NCI-H1694 treated with DMSO at 0.1 percent for 48 hours (cell line): ENCODE measurements at places on chromosomes 3 and 15.

DNA sequence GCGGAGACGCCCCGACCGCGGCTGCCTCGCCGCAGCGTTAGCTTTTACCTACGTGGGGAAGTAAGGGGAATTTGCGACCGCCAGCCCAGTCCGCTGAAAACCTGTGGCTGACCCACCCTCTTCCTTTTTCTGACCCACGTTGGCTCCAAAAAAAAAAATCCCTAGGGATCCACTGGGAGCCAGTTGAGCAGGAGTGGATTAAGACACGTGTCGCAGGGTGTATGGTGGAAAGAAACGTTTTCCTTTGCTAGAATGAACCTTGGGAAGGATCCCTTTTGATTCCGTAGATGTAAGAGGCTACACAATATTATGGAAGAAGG lies 575 bp upstream of the PCYT1A start:
- no peak for DNase-seq

DNA sequence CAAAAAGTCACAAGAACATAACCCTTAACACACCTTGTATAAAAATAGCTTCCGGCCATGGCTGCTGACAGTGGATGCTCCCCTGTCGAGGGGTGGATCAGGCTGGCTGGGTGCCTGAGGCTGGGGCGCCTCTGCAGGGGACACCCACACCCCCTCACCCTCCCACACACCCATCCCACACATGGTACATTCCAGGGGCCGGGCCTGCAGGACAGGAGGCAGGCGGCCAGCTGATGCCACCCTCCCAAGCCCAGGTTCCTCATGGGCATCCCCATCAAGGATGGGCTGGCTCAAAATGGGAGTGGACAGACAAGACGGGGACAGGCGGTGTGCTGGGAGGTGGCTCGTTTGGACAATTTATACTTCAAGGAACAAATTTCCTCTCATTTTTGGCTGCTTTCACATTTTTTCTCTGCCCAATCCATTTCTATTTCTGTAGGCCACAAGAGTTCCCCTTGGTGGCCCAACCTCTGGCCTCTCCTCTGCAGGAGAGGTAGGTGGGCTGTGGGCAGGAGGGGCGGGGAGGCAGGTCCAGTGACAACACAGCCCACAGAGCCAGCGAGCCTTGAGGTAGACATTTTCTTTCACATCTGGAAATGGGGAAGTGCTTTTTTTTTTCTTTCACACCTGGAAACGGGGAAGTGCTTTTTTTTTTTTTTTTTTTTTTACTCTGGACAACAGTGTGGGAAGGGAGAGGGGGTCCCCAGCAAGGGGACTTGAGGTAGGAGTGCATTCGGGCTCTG lies 23.3 kb downstream of the RNU5B-1 start:
- DNase-seq: no peak

DNA sequence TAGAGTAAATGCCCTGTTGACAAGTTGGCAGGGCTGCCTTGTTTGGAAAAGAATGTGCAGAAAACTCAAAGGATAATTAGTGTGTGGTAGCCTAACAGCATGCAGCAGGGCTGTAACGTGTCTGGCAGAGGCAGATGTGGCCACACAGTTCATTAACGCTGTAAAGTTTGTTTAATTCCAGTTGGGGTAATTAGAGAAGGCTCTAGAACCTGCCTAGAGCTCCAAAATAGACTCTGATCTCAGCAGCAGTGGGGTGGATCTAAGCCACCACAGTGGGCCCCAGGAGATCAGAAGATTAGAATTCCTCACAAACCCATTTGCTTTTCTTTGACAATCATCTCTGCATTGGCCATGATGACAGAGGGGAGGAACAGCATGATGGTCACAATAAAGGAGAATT lies 65.1 kb upstream of the LEKR1 start:
- peak; percentile 88 for DNase-seq

- DNase-seq: no peak
Measured at GRCh38 chr15:66359740-66360139, 3.3 kb upstream of the TIPIN start.

DNA sequence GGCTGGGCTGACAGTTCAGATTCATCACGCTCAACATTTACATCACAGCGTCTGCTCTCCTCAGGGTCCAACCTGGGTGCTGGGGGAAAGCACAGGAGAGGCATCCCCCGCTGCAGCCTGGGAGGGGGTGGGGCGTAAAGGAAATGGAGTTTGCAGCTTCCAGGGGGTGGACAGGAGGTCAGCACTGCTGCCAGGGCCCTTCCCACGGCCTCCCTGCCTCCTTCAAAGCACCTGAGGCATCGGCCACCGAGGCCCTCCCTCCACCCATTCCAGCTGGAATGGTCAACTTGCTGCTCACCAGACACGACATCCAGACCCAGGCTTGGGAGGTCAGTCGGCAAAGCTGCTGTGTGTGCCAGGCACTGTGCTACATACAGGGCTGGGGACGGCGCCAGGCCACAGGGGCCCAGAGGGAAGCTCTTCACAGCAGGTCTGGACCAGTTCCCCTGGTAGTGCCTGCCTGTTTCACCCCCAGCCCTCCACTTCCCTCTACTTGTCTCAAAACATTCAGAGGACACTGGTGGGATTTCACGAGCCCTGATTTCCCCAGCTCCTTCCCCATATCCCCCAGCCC lies 120.7 kb downstream of the ANP32A start:
- DNase-seq: no peak

DNA sequence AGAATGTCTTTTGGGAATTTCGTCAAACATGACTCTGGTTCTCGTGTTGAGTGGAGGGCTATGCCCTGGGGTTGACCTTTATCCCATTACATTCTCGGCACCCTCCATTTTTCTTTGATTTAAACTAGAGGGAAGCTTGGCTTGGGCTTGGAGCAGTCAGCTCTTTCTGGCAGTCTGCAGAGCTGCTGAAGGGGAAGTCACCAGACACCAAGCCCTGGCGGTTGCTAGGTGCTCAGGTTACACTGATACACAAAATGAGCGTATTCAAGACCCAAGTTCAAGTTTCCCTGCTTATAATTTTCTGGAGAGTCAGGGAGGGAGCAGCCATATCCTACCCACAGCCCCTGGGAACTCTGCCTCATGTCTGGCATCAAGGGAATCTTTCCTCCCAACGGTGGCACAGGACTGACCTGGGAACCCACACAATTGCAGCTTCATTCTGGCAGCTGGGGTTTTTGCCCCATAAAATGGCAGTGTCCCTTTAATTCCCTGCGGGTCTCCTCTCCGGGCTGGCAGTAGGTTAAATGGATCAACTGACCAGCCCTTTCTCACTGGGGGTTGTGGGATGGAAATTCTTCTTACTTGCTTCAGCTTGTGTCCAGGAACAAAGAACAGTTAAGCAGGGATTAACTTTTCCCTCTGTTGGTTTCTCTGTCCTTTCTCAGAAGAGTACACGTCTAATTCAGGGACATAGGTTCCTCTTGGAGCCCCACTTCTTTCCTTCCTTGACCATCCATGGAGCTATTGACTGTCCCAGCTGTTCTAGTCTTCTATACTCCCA lies 110.0 kb upstream of the DLG1 start:
- DNase-seq: no peak

GRCh38 chr3:46946856-46947545 lies 29.5 kb downstream of the CCDC12 start:
- DNase-seq: no peak

- no peak for DNase-seq
Measured at GRCh38 chr3:151012753-151013152, 40.2 kb upstream of the CLRN1 start.

DNA sequence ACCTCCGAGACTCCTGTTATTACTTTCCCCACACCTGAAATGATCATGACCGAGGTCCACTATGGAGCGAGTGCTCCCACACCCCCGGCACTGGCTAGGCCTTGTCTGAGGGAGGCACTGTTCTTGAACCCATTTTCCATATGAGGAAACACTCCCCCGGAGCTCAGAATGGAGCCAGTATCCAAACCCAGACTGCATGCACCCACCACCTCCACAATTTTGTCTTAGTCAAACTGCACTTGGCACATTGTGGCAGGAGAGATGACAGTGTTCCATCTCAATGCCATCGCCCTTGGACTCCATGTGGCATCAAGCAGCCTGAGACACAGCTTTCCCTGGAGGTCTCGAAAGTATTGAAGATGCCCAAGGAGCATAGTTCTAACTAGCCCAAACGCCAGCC lies 154.1 kb downstream of the NUP210 start:
- no peak for DNase-seq

DNA sequence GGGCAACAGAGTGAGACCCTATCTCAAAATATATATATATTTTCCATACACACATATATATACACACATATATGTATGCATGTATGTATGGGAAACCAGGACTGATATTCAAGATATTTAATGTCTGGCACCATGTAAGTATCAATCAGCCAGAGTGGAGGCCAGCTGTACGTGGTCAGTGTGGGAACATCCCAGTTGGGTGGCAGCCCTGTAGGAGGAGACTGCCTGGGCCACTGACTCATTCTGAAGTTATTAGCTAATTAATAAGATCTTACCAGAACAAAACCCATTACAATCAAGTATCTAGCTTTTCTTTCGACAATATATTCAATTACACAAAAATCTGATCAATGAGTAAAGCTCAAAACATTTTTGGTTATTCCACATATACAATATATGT lies 85.1 kb upstream of the OCA2 start:
- no peak for DNase-seq

DNA sequence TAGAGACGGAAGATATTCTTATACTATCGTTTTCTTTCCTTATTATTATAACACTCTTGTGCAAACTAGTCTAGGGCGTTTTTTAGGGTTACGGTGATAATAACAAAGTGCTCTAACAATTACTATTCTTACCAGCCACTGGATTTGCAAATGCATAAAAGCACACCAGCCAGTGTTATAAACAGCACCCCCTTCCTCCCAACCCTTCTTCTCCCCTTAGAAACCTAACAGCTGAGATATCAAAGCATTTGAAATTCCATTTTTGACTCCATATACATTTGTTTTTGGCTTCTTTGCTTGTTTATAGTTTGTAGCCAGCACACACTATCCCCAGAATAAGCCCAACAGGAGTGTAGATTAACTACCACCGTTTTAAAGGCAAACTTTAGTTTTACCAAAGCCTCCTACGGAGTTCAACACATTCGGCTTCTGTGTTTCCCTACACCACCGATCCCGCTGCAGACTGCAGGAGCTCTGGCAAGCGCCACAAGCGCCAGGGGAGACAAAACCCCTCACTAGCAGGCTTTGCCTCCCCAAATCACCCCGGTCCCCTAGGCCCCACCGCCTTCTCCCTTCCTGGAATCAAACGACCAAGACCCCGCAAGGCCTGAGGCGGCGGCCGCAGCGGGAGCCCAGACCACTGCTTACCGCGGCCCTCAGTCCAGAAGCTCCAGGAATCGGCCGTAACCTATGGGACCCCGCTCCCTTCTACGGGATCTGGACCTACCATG lies 461 bp downstream of the COPB2 start:
- no peak for DNase-seq

- DNase-seq: no peak
Measured at GRCh38 chr3:55246033-55246432, 241.1 kb downstream of the WNT5A start.

GRCh38 chr3:140532793-140533330 lies 145.0 kb upstream of the TRIM42 start:
- DNase-seq: no peak

GRCh38 chr3:66991459-66991858 lies 6.6 kb upstream of the KBTBD8 start:
- DNase-seq: no peak

DNA sequence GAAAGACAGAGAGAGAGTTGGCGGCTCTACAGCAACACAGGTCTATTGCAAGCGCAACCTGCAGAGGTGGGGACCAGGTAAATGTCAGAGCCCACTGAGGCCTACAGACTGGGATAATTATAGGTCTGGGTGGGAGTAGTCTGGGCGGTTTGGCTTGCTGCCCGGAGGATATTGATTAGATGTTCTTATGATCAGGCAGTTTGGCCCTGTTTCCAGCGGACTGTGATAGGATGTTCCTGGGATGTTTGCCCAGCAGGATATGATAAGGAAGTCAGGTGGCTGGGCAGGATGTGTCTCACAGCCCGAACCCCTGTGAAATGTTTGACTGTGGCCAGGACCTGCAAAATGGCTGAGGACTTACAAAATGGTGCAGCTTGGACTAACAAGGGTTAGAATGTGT lies 364.9 kb downstream of the NAALADL2 start:
- no peak for DNase-seq

DNA sequence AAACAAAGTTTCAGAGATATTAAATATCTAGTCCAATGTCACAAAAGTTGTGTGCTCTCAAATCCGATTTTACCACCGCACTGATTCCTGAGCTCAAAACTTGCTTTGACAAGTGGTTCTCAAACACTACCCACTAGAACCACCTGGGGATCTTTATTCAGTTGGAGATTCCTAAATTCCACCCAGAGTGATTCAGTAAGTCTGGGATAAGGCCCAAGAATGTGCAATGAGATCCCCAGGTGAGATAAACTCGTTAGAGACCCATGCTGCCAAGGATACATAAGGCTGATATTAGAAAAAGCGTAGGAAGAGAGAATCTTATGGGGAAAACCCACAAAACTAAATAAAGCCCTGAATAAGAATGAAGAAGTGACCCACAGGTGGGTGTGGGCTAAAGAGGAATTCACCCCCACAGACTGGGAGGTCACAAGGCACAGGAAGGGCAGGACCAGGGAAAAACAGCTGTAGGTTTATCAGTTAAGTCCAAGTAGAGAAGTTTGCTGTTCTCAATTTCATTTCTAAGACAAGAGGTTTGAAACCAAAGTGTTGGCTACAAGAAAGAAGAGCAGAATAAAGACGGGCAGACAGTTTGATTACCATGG lies 11.5 kb upstream of the RPS17 start:
- no peak for DNase-seq

DNA sequence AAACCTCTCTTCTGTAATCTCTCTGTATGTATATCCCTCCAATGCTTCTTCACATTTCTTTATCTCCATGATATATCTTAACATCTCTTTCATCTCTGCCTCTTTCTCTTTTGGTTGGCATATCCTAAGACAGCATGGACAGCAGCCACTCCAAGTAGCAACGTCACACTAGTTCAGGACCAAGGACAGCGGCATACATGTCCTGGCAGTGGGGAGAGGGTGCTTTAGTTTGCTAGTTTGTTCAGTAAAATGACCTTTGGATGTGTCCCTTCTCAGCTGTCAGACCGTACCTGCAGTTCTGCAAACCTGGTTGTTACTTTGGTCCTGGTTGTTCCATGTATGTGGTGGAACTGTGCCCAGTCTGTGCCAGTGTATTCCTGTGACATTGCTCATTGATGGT lies 225.6 kb upstream of the ROPN1 start:
- no peak for DNase-seq

- no peak for DNase-seq
Measured at GRCh38 chr15:29097168-29097567, 172.5 kb downstream of the NSMCE3 start.
